ENCODE measurements at places on chromosomes 12 and 14.

DNA sequence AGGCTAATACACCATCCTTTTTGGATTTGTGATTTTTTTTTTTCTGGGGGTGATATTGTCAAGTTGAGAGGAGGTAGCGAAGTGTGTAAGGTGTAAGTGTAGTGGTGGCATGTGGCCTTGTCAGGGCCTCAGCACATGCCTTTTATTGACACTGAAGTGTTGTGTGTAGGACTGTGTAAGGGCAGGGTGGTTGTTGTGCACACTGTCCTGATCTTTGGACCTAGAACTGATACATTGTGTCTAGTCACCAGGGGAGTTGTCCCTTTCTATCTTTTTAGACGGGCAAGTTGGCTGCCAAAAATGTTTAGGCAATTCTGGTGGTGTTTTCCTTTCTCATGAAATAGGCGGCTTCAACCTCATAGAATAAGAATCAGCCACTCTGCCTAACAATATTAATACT, 244.0 kb downstream of the NRXN3 start:
- DNase-seq: no peak

DNA sequence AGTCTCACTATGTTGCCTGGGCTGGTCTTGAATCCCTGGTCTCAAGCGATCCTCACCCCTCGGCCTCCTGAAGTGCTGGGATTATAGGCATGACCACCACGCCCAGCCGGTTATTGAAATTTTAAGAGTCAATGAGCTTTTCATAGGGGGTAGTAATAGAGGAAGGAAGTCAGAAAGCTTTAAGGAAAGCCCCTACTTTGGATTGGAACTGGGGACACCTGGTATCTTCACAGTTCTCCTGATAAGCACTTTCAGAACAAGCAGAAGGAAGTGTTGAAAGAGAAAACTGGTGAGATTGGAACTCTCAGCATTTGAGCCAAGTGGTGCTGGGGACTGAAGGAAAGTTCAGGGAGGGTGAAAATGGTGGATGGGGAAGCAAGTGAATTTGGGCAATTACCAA, 5.1 kb downstream of the SLC4A8 start:
- DNase-seq: no peak

DNA sequence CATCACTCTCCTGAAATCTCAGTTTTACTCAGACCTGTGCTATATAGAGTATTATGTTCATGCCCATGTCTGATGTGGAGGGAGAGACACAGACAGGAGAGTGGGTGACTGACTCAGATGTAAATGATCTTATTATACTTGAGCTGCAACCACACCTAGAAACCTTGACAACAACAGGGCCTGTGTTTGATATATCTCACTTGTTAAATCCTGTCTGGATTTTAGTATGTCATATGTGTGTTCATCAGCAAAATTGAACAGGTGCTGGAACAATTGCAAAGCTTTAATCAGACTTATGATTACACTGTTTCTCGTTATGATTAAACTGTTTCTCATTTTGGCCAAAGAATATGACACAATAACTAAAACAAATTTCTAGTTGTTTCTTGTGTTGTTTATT, 37.7 kb downstream of the DIP2B start:
- DNase-seq: peak; percentile 13

- DNase-seq: no peak
Measured at GRCh38 chr12:204261-204678, 9.7 kb downstream of the SLC6A12 start.

GRCh38 chr12:131461096-131461495, 249.8 kb upstream of the SFSWAP start:
- no peak for DNase-seq

DNA sequence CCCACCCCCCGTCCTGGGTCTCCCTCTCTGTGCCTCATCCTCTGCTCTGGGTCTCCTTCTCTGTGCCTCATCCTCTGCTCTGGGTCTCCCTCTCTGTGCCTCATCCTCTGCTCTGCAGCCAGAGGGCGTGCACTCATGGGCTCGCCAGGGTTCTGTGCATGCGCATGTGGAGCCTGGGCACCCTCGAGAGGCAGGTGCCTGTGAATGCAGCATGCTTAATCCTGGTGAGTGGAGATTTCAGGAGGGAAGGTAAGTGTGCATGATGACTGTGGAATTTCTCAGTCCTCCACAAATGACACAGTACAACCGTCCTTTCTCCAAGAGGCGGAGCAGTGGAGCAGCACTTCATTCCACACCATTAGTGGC, 65.2 kb downstream of the EP400 start:
- no peak for DNase-seq

DNA sequence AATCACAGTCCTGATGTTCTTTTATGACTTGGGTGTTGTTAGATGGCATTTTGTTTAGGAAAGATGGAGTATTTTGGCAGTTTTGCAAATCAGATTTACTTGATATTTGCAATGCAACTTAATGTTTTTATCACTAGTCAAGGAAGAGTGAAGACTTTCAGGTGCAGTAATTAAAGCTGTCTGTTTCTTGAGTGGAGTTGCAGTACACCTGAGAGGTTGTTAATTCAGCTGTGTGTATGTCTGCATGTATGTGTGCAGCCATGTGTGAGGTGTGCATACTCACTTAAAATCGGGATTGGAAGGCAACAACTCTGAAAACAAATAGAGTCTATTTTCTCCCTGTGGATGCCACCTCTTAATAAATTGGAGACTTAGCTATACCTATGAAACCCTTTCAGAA, 94.5 kb downstream of the RMST start:
- DNase-seq: no peak

DNA sequence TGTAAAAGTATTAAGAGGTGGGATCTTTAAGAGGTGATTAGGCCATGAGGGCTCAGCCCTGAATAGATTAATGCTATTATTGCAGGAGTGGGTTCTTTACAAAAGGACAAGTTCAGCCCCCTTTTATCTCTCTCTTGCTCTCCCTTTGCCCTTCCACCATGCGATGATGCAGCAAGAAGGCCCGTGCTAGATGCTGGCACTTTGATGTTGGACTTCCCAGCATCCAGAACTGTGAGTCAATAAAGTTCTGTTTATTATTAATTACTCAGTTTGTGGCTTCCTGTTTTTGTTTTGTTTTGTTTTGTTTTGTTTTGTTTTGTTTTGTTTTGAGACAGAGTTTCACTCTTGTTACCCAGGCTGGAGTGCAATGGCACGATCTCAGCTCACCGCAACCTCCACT, 10.1 kb downstream of the RNASE1 start:
- DNase-seq: no peak

GRCh38 chr12:66144791-66145754, 14.5 kb upstream of the LLPH start:
- no peak for DNase-seq

- no peak for DNase-seq
Measured at GRCh38 chr14:99718031-99718810, 34.1 kb downstream of the CYP46A1 start.

DNA sequence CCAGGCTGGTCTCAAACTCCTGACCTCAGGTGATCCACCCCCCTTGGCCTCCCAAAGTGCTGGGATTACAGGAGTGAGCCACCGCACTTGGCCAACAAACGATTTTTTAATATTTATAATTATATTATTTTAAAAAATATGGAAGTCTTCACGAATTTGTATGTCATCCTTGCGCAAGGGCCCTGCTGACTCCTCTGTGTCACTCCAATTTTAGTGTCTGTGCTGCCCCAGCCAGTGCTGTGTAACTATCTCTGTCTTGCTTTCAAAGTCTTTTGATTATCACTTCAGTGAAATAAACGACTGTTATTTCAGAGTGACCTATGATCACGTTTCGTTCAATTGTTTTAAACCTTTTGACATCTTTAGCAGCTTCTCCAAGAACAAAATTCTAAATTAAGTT, 13.1 kb upstream of the MMP17 start:
- no peak for DNase-seq

DNA sequence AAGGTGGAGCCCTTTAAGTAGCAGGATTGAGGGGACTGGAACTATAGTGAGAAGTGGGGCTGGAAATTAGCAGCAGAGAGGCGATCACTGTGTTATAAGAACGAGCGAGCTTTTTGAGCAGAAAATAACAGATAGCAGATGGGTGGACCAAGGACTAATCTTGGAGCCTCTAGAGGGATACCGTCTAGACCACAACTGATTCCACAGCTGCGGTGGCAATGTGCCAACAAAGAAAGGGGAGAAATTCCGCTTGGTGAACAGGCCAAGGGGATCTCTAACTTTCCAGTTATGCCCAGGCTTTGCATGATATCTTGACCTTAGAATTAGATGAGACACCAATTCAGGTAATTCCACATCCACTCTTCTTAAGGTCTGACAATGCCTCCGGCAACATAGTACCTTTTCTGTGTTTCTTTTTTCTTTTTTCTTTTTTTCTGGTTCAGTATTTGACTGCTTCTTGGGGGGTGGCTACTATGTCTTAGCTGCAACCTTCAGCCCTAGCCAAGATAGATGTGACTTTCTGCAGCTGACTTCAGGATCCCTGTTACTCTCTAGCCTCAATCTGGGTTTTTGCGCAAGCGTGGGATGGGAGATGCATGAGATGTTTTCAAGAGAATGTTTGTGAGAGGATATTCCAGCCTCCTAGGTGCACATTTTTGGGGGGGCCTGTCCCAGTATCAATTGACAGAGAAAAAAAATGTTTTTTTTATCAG, 143.4 kb upstream of the CPSF6 start:
- no peak for DNase-seq

DNA sequence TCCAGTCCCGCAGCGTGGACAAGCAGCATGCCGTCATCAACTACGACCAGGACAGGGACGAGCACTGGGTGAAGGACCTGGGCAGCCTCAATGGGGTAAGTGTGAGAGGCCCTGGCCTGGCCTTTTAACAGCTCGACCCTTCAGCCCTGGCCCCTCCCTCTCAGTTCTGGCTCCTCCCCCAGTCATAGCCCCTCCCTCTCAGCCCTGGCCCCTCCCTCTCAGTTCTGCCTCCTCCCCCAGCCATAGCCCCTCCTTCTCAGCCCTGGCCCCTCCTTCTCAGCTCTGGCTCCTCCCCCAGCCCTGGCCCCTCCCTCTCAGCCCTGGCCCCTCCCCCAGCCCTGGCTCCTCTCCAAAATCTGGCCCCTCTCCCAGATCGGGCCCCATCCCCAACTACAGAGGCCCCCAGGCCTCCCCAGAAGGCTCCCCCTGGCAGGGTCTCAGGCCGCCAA, 11.2 kb downstream of the CEP170B start:
- DNase-seq: peak; percentile 27

- no peak for DNase-seq
Measured at GRCh38 chr14:25055992-25056687, 6.2 kb upstream of the STXBP6 start.

DNA sequence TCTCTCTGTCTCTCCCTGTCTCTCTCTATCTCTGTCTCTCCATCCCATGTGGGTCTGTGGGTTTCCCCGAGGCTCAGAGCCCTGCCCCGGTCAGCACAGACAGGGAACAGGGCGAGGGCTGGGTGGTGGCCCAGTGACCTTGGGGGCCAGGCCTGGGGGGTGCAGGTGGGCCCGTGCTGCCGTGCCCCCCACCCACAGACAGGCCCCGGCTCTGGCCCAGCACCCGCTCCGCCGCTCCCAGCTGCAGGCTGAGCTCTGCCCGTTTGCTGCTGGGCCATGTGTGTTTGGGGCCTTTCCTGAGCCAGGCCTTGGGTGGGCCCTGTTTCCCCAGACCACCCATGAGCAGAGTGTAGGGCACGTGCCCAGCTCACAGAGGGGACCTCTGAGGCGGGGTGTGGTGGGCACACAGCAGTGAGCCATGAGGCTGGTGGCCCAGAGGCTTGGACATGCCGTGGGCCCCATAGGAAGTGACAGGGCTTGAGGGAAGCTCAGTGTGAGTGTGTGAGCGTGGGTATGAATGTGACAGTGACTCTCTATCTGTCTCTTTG, 51.0 kb downstream of the TMEM121 start:
- DNase-seq: no peak

- no peak for DNase-seq
Measured at GRCh38 chr14:24928386-24928900, 121.5 kb downstream of the STXBP6 start.

DNA sequence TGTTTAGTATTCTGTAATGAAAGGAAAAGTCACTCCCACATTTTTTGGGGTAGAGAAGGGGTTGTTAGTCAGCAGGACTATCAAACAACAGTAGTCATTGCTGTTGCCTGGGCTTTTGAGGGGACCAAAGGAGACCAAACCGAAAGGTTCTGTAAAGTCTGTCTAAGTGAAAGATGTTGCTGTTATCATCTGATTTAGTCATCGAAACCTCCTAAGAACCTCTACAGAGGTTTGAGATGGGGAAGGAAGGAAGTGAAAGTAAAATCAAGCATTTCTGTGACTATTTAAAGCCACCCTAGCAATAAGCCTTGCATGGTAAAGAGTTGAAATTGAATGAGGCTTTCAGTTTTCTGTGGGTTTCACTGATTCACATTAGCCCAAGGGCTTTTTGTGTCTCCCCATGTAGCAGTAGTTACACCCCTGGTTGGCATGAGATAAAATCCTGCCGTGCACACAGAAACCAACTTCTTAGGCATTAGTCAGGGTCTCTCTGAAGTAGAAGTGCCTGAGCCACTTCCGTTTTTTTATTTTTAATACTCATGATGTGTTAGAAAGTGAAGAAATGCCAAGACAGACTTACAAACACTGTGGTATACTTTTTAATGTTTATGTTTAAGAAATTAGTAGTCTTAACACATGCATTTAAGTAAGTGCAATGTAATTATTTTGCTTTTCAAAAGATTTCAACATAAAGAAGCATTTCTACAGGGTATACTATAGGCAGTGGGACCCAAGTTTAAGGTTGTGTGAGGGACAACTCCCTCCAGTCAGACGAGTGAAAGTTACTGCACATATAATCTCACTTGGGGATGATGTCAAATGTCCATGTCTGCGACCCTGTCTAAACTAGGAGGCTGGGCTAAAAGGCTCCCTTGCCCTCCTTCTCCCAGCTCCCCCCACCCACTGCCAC, 50.4 kb downstream of the DYRK2 start:
- peak; percentile 40 for DNase-seq

- no peak for DNase-seq
Measured at GRCh38 chr12:107571492-107571891, 114.1 kb upstream of the PWP1 start.

GRCh38 chr12:42039176-42039575, 105.5 kb downstream of the GXYLT1 start:
- no peak for DNase-seq

DNA sequence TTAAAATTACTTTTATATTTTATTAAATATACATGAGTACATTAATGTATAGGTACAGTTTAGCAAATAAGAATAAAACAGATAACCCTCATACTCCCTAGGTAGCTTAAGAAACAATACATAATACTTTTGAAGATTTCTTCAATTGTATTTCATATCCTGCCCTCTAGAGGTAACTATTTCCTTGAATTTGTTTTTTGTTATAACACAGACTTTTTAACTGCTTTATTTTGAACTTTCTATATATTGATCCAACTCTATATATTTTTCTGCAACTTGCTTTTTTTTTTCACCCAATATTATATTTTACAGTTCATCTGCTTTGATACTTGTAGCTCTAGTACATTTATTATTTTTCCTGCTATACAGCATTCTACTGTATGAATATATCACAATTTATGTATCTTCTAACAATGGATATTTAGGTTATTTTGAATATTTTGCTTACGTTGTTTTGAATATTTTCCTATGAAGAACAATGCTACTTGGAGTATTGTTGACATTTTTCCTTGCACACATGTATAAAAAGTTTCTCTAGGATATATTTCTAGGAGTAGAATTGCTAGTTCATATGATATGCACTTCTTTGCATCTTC, 72.8 kb upstream of the ABCD2 start:
- no peak for DNase-seq

GRCh38 chr12:57868851-57869268, 22.3 kb upstream of the CTDSP2 start:
- DNase-seq: no peak

GRCh38 chr14:101250948-101251811, 310.1 kb upstream of the DIO3 start:
- no peak for DNase-seq

All from activated CD4-positive, alpha-beta T cell treated with anti-CD3 and anti-CD28 coated beads for 4 hours (primary cell).